Upper lobe of right lung (tissue), 1 donor: ENCODE measurements at places on chromosomes 5 and 9. TPM values are rescaled to one million over a fixed set of nuclear protein-coding genes. Genes with fewer than 3 reads are reported as not detected.
A peak's percentile ranks its signal among the peaks of the same experiment; 100 is the strongest.

The MRPL36 gene
- 29.4 TPM for total RNA-seq

The ARL14EPL gene
- total RNA-seq, result not detected

The ACSL6 gene
- total RNA-seq, result 0.98 TPM

The NR6A1 gene
- 4.0 TPM for total RNA-seq

The ACO1 gene
- total RNA-seq, result 32.9 TPM

The LCP2 gene
- total RNA-seq, result 83.1 TPM

GRCh38 chr5:140222416-140222815 is 47.4 kb downstream of the CYSTM1 start:
- DNase-seq, result no peak
- H3K4me1 ChIP-seq, result peaks cover 40% of the 10 kb centered on the region
- no peak overlapping the region for H3K27ac ChIP-seq
- H3K27me3 ChIP-seq, result no peaks in the 10 kb centered on the region
- H3K4me3 ChIP-seq, result no peak overlapping the region
- H3K36me3 ChIP-seq, result no peaks in the 10 kb centered on the region

DNA sequence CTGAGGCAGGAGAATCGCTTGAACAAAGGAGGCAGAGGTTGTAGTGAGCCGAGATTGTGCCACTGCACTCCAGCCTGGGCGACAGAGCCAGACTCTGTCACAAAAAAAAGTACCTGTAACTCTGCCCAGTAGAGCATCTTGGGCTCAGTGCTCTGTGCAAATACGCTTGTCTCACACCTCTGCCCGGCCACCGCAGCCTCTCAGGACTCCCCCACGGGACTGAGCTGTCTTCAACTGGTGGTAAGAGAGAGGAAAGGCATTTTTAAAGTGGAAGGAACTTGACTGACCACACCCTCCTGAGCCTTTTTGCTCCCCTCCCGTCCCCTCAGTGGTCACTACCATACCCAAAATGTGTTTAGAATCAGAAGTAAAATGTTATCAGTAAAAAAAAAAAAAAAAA is 174.3 kb upstream of the PIK3R1 start:
- H3K27me3 ChIP-seq, result no peaks in the 10 kb centered on the region
- no peak overlapping the region for H3K4me3 ChIP-seq

- H3K27ac ChIP-seq, result no peak overlapping the region
- no peaks in the 10 kb centered on the region for H3K27me3 ChIP-seq
- no peak overlapping the region for H3K4me3 ChIP-seq
- no peak for DNase-seq
Measured at GRCh38 chr9:92711844-92712243, 41.9 kb upstream of the IPPK start.

GRCh38 chr9:132505991-132506655 is 76.3 kb upstream of the BARHL1 start:
- H3K36me3 ChIP-seq, result no peaks in the 10 kb centered on the region
- H3K27ac ChIP-seq, result no peak overlapping the region
- peaks cover 42% of the 10 kb centered on the region for H3K27me3 ChIP-seq
- no peak overlapping the region for H3K4me3 ChIP-seq
- peaks cover 8% of the 10 kb centered on the region for H3K4me1 ChIP-seq

GRCh38 chr5:65819905-65820240 is 97.9 kb downstream of the NLN start:
- no peaks in the 10 kb centered on the region for H3K36me3 ChIP-seq
- H3K27me3 ChIP-seq, result no peaks in the 10 kb centered on the region
- no peak overlapping the region for H3K4me3 ChIP-seq
- DNase-seq, result no peak

DNA sequence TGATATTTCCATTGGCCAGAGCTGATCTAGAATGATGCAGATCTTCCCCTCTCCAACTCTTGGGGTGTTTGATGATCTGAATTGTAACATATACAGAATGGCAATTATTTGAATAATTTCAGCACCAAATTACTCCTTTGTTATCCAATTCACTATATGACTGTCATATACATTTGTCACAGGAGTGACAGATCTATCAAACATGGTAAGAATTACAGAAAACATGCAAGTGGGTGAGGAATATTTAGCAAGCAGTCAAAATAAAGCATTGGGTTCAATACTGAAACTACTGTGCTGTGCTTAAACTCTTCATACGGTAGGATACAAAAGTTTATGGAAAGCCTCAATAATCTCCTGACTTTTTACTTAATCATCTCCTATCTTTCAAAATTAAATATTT is 8.8 kb downstream of the MPDZ start:
- DNase-seq, result no peak
- no peak overlapping the region for H3K27ac ChIP-seq
- H3K27me3 ChIP-seq, result no peaks in the 10 kb centered on the region
- H3K4me3 ChIP-seq, result no peak overlapping the region

- H3K36me3 ChIP-seq, result no peaks in the 10 kb centered on the region
- no peak overlapping the region for H3K27ac ChIP-seq
- no peak for DNase-seq
- no peak overlapping the region for H3K4me3 ChIP-seq
- no peaks in the 10 kb centered on the region for H3K27me3 ChIP-seq
- peaks cover 36% of the 10 kb centered on the region for H3K4me1 ChIP-seq
Measured at GRCh38 chr5:119286511-119287488, 69.0 kb upstream of the TNFAIP8 start.

GRCh38 chr5:133933670-133934295 is 34.6 kb downstream of the C5orf15 start:
- no peaks in the 10 kb centered on the region for H3K27me3 ChIP-seq
- no peak overlapping the region for H3K4me3 ChIP-seq

GRCh38 chr5:107726896-107727295 is 56.2 kb upstream of the EFNA5 start:
- H3K4me3 ChIP-seq, result no peak overlapping the region
- no peaks in the 10 kb centered on the region for H3K27me3 ChIP-seq
- H3K36me3 ChIP-seq, result no peaks in the 10 kb centered on the region
- no peak overlapping the region for H3K27ac ChIP-seq
- no peak for DNase-seq

DNA sequence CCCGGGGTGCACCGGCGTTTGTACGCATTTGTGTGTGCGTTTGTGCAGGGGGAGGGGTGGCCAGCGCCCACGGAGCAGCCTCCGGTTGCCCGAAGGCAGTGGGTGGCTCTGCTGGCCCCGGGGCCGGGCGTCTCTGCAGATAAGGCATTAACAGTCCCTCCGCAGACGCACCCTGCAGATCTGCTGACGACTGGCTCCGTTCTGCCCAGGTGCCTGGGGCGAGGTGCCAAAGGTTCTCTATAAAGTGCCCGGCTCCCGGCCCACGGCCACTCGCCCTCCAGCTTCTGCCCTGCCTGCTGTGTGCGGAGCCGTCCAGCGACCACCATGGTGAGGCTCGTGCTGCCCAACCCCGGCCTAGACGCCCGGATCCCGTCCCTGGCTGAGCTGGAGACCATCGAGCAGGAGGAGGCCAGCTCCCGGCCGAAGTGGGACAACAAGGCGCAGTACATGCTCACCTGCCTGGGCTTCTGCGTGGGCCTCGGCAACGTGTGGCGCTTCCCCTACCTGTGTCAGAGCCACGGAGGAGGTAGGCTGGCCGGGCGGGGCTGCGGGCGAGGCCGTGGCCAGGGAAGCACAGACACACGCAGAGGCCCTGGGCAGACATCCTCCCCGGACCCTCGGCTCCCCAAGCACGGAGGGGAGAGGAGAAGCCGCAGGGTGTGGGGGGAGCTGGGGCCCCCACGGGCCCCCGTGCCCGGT is at the start of gene SLC6A19:
TSS of gene SLC6A19 (plus strand) at position 269 of the 699 bp plus-strand sequence. CDS start at position 325, 56 bp downstream.
- peaks cover 7% of the 10 kb centered on the region for H3K27me3 ChIP-seq
- no peak within 1 kb of the TSS for H3K27ac ChIP-seq
- no peaks in the 10 kb centered on the region for H3K36me3 ChIP-seq
- no peaks in the 10 kb centered on the region for H3K4me1 ChIP-seq
- DNase-seq, result no peak

DNA sequence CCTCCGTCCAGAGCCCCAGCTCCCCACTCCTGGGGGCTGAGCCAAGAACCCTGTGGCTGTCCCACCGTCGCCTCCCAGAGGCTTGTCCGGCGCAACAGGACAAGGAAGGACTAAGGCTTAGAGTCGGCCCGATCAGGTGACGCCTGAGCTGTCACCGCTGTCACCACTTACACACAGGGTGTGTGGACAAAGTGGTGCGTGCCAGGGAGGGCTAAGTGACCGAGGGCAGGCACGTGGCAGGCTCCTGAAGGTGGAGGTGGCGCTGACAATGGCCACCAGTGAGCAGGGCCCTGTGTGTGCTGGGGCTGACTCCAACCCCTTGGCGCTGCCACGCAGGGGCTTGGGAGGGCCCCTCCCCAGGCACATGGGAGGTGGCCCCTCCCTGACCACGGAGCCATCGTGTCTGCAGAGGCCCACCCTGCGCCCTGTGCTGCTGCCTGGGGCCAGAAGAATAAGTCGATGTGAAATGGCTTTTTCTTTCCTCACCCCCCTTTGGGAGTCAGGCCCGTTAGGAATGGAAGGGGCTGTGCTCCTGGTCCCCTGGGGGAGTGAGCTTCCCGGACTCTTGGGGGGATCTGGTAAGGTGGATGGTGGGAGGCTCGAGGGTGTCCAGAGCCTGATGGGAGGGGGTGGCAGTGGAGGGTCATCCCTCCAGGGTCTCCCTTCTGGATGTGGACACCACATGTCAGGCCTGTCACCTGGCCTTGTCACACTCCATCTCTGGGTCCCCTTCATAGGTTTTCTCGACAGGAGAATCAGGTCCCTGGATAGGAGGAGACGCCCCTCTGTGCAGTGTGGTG is 2.6 kb upstream of the GPSM1 start:
- no peak overlapping the region for H3K4me3 ChIP-seq
- DNase-seq, result peak; percentile 83
- no peaks in the 10 kb centered on the region for H3K36me3 ChIP-seq
- H3K27ac ChIP-seq, result peak overlapping the region; percentile 80
- no peaks in the 10 kb centered on the region for H3K27me3 ChIP-seq
- H3K4me1 ChIP-seq, result peaks cover 22% of the 10 kb centered on the region

DNA sequence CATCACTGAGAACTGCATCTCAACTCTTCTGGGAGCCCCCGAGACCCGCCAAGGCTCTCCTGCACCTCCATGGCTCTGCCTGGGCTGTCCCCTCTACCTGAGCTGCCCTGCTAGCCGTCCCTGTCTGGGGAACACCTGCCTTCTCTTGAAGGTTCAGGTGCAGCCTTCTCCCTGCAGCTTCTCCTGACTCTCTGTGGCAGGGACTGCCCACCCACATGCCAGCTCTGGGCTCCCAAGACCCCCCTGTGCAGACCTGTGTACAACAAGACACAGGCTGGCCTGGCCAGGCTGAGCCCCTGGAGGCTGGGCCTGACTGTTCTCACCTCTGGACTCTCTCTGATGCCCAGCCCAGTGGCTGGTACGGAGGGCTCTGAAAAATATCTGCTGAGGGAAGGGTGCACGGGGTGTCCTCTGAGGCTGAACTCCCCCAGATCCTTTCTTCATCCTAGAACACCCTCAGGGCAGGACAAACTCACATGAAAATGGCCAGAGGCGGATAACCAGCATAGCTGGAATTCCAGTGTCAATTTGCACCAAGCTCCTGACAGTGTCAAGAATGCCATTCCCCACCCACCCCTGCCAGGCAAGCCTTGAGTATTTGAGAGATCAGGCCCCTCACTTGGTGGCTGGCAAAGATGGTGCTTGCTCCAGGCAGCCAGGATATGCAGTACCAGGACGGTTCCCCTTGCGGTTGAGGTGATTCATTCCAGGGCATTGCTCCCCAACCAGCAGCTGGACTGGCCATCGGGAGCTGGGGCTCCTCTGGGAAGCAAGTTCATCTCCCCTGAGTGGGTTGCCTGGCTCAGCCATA is 40.9 kb upstream of the SLC25A51 start:
- DNase-seq, result no peak
- no peaks in the 10 kb centered on the region for H3K27me3 ChIP-seq
- peaks cover 19% of the 10 kb centered on the region for H3K36me3 ChIP-seq
- H3K4me1 ChIP-seq, result peaks cover 43% of the 10 kb centered on the region

GRCh38 chr5:160869989-160870521 is 18.0 kb upstream of the ATP10B start:
- H3K4me1 ChIP-seq, result no peaks in the 10 kb centered on the region
- H3K27ac ChIP-seq, result no peak overlapping the region
- DNase-seq, result no peak
- H3K27me3 ChIP-seq, result no peaks in the 10 kb centered on the region

DNA sequence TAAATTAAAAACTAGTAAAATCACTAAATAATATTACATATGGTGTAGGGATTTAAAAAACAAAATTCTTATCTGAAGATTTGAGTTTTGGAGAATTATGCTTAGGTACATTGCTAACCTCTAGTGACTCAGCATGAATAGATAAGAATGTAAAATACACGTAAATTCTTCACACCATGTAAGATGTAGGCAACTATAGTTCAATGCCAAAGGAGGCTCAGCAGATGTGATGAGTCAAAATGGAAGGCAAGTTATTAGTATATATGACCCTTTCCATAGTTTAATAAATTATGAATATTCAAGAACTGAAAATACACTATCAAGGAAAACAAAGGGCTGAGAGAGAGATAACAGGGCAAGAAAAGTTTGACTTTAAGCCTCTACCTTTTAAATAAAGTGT is 79.0 kb downstream of the MRPS30 start:
- no peak for DNase-seq
- H3K27ac ChIP-seq, result no peak overlapping the region
- no peaks in the 10 kb centered on the region for H3K27me3 ChIP-seq
- H3K36me3 ChIP-seq, result no peaks in the 10 kb centered on the region

DNA sequence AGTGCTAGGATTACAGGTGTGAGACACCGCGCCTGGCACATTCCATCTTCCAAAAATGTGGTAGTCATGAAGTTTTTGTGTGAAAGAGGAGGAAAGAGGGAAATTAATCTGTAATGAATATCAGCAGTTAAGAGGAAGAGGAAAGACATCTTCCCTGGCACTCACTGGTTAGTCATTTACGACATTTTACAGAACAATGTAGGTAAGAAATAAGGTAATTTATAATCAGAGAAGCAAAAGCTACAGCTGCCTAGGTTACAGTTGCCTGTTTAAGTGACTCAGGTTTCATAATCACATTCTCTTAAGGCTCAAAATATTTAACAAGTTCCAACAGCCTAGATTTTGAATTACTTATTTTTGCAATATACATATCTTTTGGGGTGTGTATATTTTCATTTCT is 26.9 kb downstream of the CNOT6 start:
- H3K4me1 ChIP-seq, result no peaks in the 10 kb centered on the region
- no peak for DNase-seq

- DNase-seq, result peak; percentile 63
- H3K27ac ChIP-seq, result no peak overlapping the region
- no peak overlapping the region for H3K4me3 ChIP-seq
- H3K4me1 ChIP-seq, result no peaks in the 10 kb centered on the region
- no peaks in the 10 kb centered on the region for H3K36me3 ChIP-seq
Measured at GRCh38 chr5:178535299-178536175, 54.7 kb downstream of the COL23A1 start.

- no peaks in the 10 kb centered on the region for H3K27me3 ChIP-seq
- no peaks in the 10 kb centered on the region for H3K36me3 ChIP-seq
- no peak overlapping the region for H3K4me3 ChIP-seq
- DNase-seq, result no peak
- H3K4me1 ChIP-seq, result no peaks in the 10 kb centered on the region
- no peak overlapping the region for H3K27ac ChIP-seq
Measured at GRCh38 chr9:12846035-12846434, 71.2 kb downstream of the LURAP1L start.

DNA sequence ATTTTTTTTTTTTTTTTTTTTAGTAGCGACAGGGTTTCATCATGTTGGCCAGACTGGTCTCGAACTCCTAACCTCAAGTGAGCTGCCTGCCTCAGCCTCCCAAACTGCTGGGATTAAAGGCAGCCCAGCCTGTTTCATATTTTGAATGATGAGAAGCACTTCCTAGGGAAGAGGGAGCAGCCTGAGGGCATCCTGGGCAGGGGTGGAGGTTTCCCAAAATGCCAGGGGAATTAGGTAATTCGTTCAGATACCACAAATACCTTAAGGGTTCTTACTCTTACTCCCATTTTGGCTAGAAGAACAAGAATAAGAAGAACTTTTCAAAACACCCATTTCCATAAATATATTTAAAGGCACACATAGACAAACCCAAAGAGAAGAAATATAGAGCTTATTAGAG is 29.5 kb upstream of the RAPGEF1 start:
- no peaks in the 10 kb centered on the region for H3K4me1 ChIP-seq
- no peaks in the 10 kb centered on the region for H3K27me3 ChIP-seq
- no peak overlapping the region for H3K4me3 ChIP-seq
- H3K27ac ChIP-seq, result no peak overlapping the region
- no peaks in the 10 kb centered on the region for H3K36me3 ChIP-seq
